NCI-H446 treated with DMSO at 0.1 percent for 48 hours (cell line): ENCODE measurements at places on chromosomes 2 and 18.

GRCh38 chr2:172777431-172777830 lies 41.8 kb downstream of the RAPGEF4 start:
- DNase-seq = no peak

DNA sequence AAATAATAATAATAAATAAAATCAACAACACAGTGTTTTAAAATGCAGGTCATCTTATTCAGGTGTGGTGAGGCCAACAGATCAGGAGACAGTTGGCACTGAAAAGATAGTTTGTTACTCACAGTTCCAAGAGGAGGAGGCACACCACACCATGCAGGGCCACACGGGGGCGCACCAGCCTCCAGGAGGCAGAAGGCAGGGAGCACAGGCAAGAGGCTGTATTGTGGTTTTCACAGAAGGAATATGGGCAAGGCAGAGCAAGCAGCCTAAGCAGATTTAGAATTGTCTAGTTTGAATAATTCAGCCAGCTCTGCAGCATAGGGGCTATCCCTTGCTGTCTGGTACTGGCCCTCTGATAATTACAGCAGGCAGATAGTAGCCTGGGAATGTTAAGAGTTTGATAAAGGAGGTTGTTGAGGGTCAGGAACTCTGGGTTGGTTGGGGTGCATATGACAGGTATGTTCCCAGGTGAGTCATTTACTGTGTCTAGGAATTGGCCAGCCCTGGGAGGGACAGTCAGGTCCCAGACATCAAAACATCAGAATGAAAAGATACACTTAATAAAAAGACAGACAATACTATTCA lies 31.3 kb downstream of the KIAA2012 start:
- DNase-seq = peak; percentile 15

GRCh38 chr2:27041752-27042151 lies 9.0 kb downstream of the TMEM214 start:
- DNase-seq = no peak

DNA sequence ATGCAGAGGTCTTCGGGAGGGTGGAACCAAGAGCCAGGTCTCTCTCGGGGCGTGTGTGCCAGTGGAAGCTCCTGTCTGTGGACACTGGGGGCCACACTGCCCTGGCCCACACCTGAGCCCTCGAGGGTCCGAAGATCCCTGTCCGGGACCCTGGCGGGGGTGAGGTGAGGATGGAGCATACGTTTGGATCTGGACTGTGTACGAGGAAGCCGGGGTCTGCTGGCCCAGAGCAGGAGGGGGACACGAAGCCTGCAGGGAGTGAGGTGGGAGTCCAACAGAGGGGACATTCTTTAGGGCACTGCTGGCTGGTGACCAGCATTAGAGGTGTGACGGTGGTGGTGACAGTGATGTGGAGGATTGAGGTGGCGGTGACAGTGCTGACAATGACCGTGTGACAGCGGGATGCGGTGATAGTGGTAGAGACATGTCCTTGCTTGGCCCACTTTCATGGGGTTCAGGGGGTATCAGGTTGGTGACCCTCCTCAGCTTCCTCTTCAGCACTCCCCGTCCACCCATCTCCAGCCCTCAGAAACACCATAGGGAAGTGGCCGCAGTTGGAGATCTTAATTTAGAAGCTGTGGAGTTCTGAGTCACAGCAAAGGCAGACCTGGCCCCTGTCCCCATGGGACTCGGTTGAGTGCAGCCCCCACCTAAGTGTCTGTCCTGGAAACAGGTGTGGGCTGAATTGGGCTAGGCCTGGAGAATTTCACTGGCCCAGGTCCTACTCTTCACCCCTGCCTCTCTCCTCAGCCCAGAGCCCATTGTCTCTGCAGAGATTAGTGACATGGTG lies 252.0 kb downstream of the DYSF start:
- no peak for DNase-seq

- DNase-seq = no peak
These were observed 88.0 kb downstream of the ITGB1BP1 start for GRCh38 chr2:9335322-9335832.

DNA sequence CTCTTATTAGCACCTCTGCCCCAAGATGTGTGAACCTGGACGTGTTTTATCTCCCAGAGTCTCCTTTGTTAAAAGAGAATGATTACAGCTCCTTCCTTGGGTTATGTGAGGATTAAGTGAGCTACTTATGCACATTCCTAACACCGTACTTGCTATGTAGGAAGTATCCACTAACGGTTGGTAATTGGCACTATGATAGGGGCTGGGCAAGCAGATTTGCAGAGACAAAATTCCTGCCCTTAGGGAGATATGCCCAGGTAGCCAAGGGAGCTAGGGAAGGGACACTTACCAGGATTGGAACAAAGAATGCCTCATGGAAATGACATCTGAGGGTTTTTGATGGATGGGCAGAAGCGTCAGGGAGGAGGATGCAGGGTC lies 11.5 kb upstream of the ALPK2 start:
- DNase-seq = no peak

DNA sequence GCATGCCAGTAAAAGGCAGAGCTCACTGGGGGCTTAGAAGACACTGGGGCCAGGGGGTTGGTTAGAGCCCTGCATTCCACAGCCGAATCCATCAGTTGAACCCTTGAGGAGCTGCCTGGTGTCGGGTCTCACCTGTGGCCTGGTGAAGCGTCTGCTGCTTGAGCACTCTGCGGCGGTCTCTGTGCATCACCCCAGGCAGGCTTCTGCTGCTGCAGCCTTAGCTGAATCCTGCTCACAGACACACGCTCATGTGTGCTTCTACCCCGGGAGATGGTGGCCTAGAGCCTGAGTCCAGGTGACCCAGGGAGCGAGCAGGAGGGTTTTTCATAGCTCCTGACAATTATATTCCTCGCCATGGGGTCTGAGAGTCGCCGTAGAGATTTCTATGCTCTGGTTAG lies 192.1 kb downstream of the MGAT5 start:
- no peak for DNase-seq

DNA sequence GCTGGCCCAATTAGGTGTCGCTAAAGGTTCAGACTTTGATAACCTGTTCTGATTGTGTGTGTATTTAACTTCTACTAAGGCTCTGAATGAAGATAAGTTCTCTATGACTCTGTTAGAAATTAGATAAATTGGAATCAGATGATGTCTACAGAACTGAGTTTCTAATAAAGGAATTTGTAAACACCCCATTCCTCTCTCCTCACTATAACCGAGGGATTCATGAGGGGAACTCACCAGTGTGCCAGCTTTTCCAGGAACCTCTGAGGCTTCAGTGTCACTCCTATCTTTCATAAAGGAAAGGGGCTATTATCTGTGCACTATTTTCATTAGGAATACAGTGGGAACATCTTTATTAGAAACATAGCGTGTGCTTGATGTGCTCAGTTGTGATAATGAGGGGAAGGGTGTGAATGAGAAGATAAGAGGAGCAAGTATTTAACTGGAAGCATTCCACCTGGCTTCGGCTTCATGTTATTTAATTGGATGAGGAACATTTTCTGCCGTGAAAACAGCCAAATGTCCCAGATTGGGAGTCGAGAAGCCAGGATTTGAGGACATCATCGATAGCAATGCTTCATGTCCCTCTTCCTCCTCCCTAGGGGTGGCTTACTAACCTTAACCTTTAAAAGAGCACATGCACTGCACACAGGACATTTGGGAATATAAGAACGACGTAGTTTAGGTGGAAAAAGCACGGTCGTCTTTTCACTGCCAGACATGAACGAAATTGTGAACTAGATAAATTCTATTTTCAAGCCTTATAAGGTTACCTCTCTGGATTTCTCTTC lies 84.8 kb upstream of the TCF4 start:
- no peak for DNase-seq

DNA sequence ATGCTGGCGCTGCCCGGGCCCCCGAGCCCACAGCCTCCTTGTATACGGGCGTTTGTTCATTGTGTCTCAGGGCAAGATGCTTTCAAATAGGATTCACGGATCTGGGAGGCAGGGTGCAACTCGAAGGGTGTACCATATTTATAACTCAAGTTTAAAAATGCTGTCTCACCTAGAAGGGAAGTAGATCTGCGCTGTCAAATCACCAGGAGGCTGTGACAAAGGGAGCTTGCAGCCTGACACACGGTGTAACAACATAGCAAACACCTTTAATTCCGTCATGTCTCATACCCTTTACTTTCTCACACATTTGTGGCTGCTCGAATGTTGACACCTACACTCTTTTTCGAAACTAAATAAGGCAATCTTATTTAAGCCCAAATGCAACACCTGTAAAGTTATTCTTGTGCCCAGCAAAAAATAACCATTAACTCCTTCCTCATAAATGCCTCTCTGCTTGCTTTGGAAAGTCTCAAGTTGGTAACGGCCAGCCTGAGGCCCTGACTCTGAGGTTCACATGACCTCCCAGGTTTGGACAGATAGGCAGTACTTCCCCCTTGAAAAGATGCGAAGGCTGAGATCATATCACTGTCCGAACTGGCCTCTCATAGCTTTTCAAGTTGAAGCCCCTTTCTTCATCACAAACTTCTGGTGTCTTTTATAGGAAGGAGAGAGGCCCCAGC lies 11.6 kb downstream of the ZEB2 start:
- DNase-seq = no peak

DNA sequence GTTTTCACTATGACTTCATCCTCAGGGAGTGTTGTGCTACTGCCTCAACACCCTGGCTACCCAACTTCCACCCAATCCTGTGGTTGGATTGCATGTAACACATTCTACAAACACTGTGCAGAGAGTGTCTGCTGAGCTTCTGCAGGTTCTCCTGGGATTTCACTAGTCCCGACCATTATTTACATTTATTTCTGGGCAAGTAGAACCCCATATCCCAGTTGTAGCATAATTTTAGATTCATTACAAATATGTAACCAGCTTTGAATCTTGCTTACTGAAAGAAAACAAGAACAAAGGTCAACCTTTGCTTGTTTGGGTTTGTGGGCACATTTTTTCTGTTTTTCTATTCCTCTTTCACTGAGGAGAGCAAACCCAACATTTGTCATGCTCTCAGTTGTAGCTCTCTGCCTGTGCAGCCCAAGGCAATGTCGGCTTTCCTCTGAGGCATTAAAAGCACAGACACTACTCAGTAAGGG lies 2036.1 kb upstream of the LRRTM1 start:
- no peak for DNase-seq

- DNase-seq = no peak
These were observed 295.3 kb downstream of the CDH7 start for GRCh38 chr18:66046032-66046602.

GRCh38 chr2:109406301-109406700 lies 207.5 kb downstream of the SEPTIN10 start:
- no peak for DNase-seq

DNA sequence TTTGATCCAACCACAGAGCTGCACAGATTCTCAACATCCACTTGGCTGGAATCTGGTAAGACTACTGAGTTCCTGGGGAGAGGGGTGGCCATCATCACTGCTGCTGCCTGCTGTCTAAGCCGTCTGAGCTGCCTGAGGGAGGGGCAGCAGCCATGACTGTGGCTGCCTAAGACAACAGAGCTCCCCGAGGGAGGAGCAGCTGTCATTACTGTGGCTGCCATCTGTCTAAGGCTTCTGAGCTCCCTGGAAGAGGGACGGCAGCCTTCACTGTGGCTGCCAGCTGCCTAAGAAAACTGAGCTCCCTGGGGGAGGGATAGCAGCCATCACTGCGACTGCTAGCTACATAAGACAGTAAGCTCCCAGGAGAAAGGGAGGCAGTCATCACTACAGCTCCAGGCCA lies 584.4 kb downstream of the NR4A2 start:
- DNase-seq = peak; percentile 56
